Activated T-cell treated with anti-CD3 and anti-CD28 coated beads, Interleukin-2, amount 50 U/mL, for 24 hours (primary cell): ENCODE measurements at places on chromosomes 3 and 15.

DNA sequence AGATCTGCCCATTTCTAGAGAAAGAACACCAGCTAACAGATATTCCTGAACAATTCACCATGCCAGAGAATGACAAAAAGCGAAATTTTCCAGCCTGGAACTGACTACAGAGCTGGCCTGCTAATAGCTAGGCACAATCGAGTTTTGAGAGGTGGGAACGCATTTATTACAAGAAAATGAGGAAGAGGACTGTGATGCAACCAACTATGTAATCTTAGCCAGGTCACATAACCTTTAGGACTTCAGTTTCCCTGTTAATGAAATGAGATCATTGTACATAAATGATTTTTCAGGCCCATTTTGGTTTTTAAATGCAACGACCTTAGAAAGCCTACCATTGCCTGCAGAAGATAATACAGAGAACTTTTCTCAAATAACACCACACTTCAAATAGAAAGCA lies 72.1 kb upstream of the SETMAR start:
- H3K27me3 ChIP-seq, result no peaks in the 10 kb centered on the region
- no peaks in the 10 kb centered on the region for H3K36me3 ChIP-seq
- H3K27ac ChIP-seq, result no peak overlapping the region
- no peak overlapping the region for H3K4me3 ChIP-seq
- DNase-seq, result no peak
- H3K4me1 ChIP-seq, result no peaks in the 10 kb centered on the region

GRCh38 chr15:29952225-29952624 lies 130.0 kb upstream of the TJP1 start:
- H3K4me1 ChIP-seq, result no peaks in the 10 kb centered on the region
- DNase-seq, result no peak
- H3K27ac ChIP-seq, result no peak overlapping the region
- no peaks in the 10 kb centered on the region for H3K36me3 ChIP-seq
- H3K4me3 ChIP-seq, result no peak overlapping the region
- peaks cover 12% of the 10 kb centered on the region for H3K27me3 ChIP-seq

GRCh38 chr3:141878817-141879216 lies 2.4 kb downstream of the ATP1B3 start:
- H3K27ac ChIP-seq, result peak overlapping the region; percentile 94
- H3K27me3 ChIP-seq, result no peaks in the 10 kb centered on the region
- peaks cover 59% of the 10 kb centered on the region for H3K4me1 ChIP-seq
- H3K4me3 ChIP-seq, result peak overlapping the region; percentile 93
- DNase-seq, result no peak
- H3K36me3 ChIP-seq, result peaks cover 72% of the 10 kb centered on the region

GRCh38 chr3:27093771-27094170 lies 275.4 kb downstream of the NEK10 start:
- no peak overlapping the region for H3K27ac ChIP-seq
- no peak for DNase-seq
- H3K36me3 ChIP-seq, result no peaks in the 10 kb centered on the region
- H3K27me3 ChIP-seq, result no peaks in the 10 kb centered on the region
- H3K4me3 ChIP-seq, result no peak overlapping the region

GRCh38 chr3:179391906-179392305 lies 44.4 kb downstream of the MFN1 start:
- DNase-seq, result no peak
- H3K27ac ChIP-seq, result no peak overlapping the region
- no peak overlapping the region for H3K4me3 ChIP-seq
- no peaks in the 10 kb centered on the region for H3K4me1 ChIP-seq

- no peaks in the 10 kb centered on the region for H3K27me3 ChIP-seq
- no peak overlapping the region for H3K27ac ChIP-seq
These were observed 753.4 kb downstream of the FHIT start for GRCh38 chr3:60497902-60498301.

DNA sequence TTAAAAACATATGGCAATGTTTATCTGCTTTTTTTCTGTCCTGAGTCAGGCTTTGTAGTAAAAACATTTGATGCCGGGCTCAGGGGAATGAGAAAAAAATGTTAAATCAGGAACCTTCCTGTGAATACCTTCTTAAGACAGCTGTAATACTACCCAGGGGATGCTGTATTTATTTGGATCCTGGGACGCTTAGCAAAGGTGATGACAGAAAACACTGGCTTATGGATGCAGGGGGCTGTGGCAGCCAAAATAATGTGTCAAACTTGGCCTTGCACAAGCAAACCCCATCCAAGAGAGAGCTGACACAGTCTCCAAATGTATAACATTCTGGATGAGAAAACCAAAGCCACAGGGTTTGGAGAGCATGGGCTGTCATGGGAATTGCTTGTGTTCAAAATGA lies 438.2 kb upstream of the PROK2 start:
- no peak overlapping the region for H3K27ac ChIP-seq
- no peak for DNase-seq
- no peaks in the 10 kb centered on the region for H3K27me3 ChIP-seq
- peaks cover 2% of the 10 kb centered on the region for H3K4me1 ChIP-seq

DNA sequence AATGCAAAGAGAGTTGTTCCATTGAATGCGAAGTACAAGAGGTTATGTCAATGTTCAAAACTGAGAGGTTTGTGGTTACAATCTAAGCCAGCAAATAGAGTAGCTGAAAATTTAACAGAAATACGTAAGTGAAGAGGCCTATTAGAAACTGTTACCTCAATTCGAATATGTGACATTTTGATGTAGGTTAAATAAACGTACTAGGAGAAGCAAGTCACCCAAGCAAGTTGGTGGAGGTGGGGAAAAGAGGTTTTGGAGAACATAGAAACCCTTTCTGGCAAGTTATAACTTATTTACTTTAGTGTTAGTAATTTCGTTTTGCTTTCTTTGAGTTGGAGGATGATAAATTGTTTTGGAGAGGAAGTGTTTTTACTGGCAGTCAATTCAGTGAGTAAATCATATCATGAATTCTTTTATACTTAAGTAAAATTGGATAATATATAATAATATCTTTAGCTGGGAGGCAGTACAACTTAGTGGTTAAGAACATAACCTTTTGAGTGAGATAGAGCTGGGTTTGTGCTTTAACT lies 91.2 kb upstream of the NAALADL2 start:
- H3K27ac ChIP-seq, result no peak overlapping the region
- H3K4me1 ChIP-seq, result no peaks in the 10 kb centered on the region
- H3K27me3 ChIP-seq, result no peaks in the 10 kb centered on the region
- no peak overlapping the region for H3K4me3 ChIP-seq

DNA sequence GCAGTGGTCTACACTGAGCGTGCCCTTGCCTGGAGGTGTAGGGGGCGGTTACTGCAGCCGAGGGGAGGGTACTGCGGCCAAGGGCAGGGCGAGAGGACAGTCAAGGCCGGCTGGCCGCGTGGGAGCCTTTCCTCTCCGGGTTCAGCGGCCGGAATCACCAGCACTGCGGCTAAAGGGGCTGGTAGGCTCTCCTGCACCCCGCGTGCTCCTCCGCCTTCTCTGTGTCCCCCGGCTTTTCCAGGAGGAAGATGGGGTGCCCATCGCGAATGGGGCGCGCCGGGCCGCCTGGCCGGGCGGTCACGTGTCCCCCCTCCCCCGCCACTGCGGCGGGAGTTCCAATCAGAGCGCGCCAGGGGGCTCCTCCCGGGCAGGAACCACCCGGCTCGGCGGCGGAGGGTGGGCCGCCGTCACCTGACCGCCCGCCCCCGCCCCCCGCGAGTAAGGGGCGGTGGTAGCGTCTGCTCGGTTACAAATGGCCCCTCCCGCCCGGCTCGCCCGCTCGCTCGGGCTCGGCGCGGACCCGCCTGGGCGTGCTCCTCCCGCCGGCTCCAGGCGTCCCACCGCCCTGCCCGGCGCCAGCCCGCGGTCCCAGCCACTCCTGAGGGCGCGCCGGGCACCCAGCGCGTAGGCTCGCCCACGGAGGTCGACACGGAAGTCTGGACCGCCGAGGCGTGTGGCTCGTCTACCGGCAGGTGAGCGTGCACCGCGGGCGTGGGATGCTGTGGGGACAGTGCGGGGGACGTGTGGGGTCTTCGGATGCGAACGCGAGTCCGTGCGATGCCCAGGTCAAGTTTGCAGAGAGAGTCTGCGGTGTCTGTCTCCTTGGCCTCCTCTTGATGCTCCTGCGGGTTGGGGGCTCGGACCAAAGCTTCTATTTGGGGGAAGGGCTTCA lies 242.6 kb upstream of the TOPAZ1 start:
- no peaks in the 10 kb centered on the region for H3K36me3 ChIP-seq
- H3K4me3 ChIP-seq, result peak overlapping the region; percentile 62
- no peak overlapping the region for H3K27ac ChIP-seq
- no peak for DNase-seq
- peaks cover 91% of the 10 kb centered on the region for H3K27me3 ChIP-seq
- peaks cover 40% of the 10 kb centered on the region for H3K4me1 ChIP-seq

- H3K36me3 ChIP-seq, result peaks cover 21% of the 10 kb centered on the region
- H3K4me3 ChIP-seq, result no peak overlapping the region
- no peak for DNase-seq
- H3K27me3 ChIP-seq, result no peaks in the 10 kb centered on the region
These were observed 65.1 kb downstream of the GLCE start for GRCh38 chr15:69225355-69226022.

- peaks cover 47% of the 10 kb centered on the region for H3K4me1 ChIP-seq
These were observed 471 bp downstream of the NKIRAS1 start for GRCh38 chr3:23916152-23916885.

- peak overlapping the region; percentile 81 for H3K4me3 ChIP-seq
- H3K36me3 ChIP-seq, result peaks cover 45% of the 10 kb centered on the region
- H3K27ac ChIP-seq, result peak overlapping the region; percentile 84
- DNase-seq, result peak; percentile 35
These were observed 951 bp downstream of the TARS3 start for GRCh38 chr15:101723171-101723873.

- no peaks in the 10 kb centered on the region for H3K4me1 ChIP-seq
- H3K27me3 ChIP-seq, result no peaks in the 10 kb centered on the region
- H3K27ac ChIP-seq, result no peak overlapping the region
- no peak overlapping the region for H3K4me3 ChIP-seq
- no peaks in the 10 kb centered on the region for H3K36me3 ChIP-seq
These were observed 940.2 kb downstream of the OTOL1 start for GRCh38 chr3:162436826-162437225.

DNA sequence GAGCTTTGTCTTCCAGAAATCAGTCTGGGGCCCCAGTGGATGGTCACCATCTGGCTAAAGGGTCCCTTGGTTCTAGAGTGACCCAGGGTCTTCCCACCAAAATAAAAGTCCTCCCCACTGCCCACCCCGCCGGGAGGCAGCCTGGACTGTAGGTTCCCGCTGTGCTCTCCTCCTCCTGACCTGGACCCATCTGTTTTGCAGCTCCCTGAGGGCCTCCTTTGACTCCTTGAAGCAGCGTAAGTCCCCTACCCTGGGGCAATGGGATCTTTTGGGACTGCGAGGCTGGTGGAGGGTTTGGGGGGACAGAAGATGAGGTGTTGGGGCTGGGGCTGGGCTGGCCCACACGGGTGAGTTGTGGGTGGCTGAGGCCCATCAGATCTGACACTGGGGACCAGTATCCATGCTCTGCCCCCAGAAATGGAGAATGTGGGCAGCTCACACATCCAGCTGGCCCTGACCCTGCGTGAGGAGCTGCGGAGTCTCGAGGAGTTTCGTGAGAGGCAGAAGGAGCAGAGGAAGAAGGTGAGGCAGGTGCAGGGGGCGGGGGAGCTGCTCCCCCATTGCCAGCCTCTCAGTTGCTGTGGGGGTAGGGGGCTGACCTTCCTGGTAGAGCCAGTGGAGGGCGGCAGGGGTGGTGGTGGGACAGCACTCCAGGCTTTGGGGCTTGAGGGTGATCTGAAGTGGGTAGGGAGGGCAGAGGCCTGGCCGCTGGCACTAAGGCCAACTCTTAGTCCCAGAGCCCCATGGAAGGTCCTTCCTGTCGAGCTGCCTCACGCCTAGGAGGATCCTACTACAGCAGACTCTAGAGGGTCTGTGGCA lies 30.4 kb downstream of the PSTPIP1 start:
- no peak overlapping the region for H3K4me3 ChIP-seq
- peaks cover 50% of the 10 kb centered on the region for H3K4me1 ChIP-seq
- H3K36me3 ChIP-seq, result peaks cover 92% of the 10 kb centered on the region
- H3K27ac ChIP-seq, result peak overlapping the region; percentile 82
- peak; percentile 17 for DNase-seq

- peaks cover 29% of the 10 kb centered on the region for H3K4me1 ChIP-seq
- peak; percentile 76 for DNase-seq
- peaks cover 8% of the 10 kb centered on the region for H3K27me3 ChIP-seq
- H3K36me3 ChIP-seq, result no peaks in the 10 kb centered on the region
- H3K27ac ChIP-seq, result peak within 1 kb of the TSS; percentile 91
These were observed at the start of gene ADPRH for GRCh38 chr3:119579366-119580066. ADPRH (plus strand) TSS chr3:119579492; CDS start chr3:119582170, 2,678 bp downstream.

DNA sequence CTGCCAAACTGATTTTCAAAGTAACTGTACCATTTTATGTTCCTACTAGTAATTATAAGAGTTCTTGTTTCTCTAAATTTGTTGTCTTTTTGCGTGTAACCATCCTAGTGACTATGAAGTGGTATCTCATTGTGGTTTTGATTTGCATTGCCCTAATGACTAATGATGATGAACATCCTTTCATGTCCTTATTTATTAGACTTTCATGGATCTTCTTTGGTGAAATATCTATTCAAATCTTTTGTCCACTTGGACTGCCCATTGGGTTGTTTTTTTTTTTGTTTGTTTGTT lies 3.6 kb downstream of the OXSR1 start:
- H3K36me3 ChIP-seq, result peaks cover 40% of the 10 kb centered on the region
- H3K27ac ChIP-seq, result peak overlapping the region; percentile 89
- no peak for DNase-seq
- peak overlapping the region; percentile 91 for H3K4me3 ChIP-seq
- no peaks in the 10 kb centered on the region for H3K27me3 ChIP-seq

GRCh38 chr3:20140881-20141280 lies 45.1 kb downstream of the SGO1 start:
- no peak for DNase-seq
- no peaks in the 10 kb centered on the region for H3K27me3 ChIP-seq
- no peak overlapping the region for H3K4me3 ChIP-seq
- H3K36me3 ChIP-seq, result peaks cover 67% of the 10 kb centered on the region
- H3K27ac ChIP-seq, result no peak overlapping the region

- H3K27ac ChIP-seq, result peak overlapping the region; percentile 57
- H3K4me3 ChIP-seq, result no peak overlapping the region
- peaks cover 13% of the 10 kb centered on the region for H3K36me3 ChIP-seq
- peaks cover 86% of the 10 kb centered on the region for H3K4me1 ChIP-seq
These were observed 257.1 kb downstream of the UACA start for GRCh38 chr15:70505936-70506912.

DNA sequence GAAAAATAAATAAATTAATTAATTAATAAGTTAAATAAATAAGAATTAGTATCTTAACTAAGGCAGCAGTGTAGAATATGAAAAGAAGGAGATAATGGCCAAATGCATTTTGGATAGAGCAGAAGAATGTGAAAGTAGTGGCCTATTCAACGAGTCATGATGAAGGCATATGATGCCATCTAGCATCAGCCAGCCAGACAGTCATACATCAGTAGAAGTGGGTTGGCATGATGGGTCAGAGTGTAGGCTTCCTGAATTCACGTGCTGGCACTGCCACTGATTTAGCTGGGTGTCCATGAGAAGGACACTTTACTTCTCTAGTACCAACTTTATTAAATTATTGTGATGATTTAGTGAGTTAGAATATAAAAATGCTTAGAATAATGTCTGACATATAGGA lies 256.1 kb upstream of the ARPP21 start:
- no peak overlapping the region for H3K27ac ChIP-seq
- H3K4me1 ChIP-seq, result no peaks in the 10 kb centered on the region
- H3K36me3 ChIP-seq, result no peaks in the 10 kb centered on the region
- no peaks in the 10 kb centered on the region for H3K27me3 ChIP-seq
- H3K4me3 ChIP-seq, result no peak overlapping the region
- DNase-seq, result no peak

GRCh38 chr3:23826382-23827064 lies 20.8 kb downstream of the UBE2E1 start:
- no peaks in the 10 kb centered on the region for H3K27me3 ChIP-seq
- peaks cover 16% of the 10 kb centered on the region for H3K36me3 ChIP-seq
- no peak for DNase-seq
- no peak overlapping the region for H3K4me3 ChIP-seq
- H3K4me1 ChIP-seq, result peaks cover 69% of the 10 kb centered on the region

GRCh38 chr3:69218079-69218478 lies 95.7 kb upstream of the LMOD3 start:
- no peaks in the 10 kb centered on the region for H3K36me3 ChIP-seq
- peaks cover 18% of the 10 kb centered on the region for H3K4me1 ChIP-seq
- no peak overlapping the region for H3K27ac ChIP-seq
- no peaks in the 10 kb centered on the region for H3K27me3 ChIP-seq
- no peak for DNase-seq
